Activated T-cell treated with anti-CD3 and anti-CD28 coated beads, Interleukin-2, amount 50 U/mL, for 72 hours (primary cell): ENCODE measurements at places on chromosomes 12 and 14. TPM values are rescaled to one million over a fixed set of nuclear protein-coding genes. Genes with fewer than 3 reads are reported as not detected.
A peak's percentile ranks its signal among the peaks of the same experiment; 100 is the strongest.

- DNase-seq: no peak
- no peaks in the 10 kb centered on the region for H3K36me3 ChIP-seq
- no peaks in the 10 kb centered on the region for H3K27me3 ChIP-seq
- peaks cover 37% of the 10 kb centered on the region for H3K4me1 ChIP-seq
- H3K4me3 ChIP-seq: no peak overlapping the region
These were observed 119.6 kb downstream of the MED13L start for GRCh38 chr12:116157845-116158267.

GRCh38 chr12:91732086-91732485 is 413.6 kb downstream of the BTG1 start:
- no peaks in the 10 kb centered on the region for H3K4me1 ChIP-seq
- no peak for DNase-seq
- no peaks in the 10 kb centered on the region for H3K27me3 ChIP-seq

- H3K27me3 ChIP-seq: peaks cover 11% of the 10 kb centered on the region
- DNase-seq: no peak
- peak overlapping the region; percentile 11 for H3K4me3 ChIP-seq
- H3K4me1 ChIP-seq: peaks cover 45% of the 10 kb centered on the region
- H3K36me3 ChIP-seq: no peaks in the 10 kb centered on the region
These were observed 38.5 kb downstream of the LTBP2 start for GRCh38 chr14:74573421-74574089.

DNA sequence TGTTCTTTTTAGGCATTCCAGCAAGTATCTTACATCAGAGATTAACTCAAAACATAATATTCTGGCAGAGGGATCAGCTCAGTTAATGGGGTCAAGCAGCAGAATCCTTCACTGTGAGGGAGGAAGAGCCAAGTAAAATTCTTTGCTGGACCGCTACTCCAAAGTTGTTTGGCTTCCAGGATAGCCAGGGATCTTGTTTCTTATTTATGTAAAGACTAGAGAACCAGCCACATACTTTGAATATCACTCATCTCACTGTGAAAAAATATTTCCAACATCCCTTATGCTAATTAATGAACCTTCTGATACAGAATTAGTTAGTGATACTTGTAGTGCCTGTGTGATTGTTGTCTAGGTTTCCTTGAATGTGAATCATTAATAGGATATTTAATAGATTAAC is 94.2 kb downstream of the PLEKHA5 start:
- no peaks in the 10 kb centered on the region for H3K36me3 ChIP-seq
- no peak for DNase-seq
- no peak overlapping the region for H3K27ac ChIP-seq
- no peaks in the 10 kb centered on the region for H3K27me3 ChIP-seq

DNA sequence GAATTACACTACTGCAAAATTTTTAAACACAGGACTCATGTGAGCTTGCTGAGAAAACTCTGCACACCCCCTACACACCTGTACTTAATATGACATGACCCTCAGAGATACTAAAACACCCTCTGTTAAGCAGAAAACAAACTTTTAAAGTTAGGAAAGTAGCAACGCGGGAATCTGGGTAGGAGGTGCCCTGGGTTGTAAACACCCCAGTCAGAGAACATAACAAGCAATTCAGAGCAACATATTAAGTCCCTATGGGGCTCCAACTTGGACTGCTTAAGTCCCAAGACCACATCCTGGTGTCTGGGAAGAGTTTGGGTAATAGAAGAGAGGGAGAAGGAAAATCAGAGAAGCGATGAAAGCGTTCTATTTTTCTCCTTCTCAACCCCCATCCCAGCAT is 1.2 kb downstream of the ATF7 start:
- H3K4me3 ChIP-seq: peak overlapping the region; percentile 99
- no peaks in the 10 kb centered on the region for H3K27me3 ChIP-seq
- H3K27ac ChIP-seq: peak overlapping the region; percentile 99
- peaks cover 37% of the 10 kb centered on the region for H3K4me1 ChIP-seq

GRCh38 chr12:124684496-124684895 is 117.1 kb upstream of the NCOR2 start:
- H3K4me3 ChIP-seq: no peak overlapping the region
- H3K36me3 ChIP-seq: peaks cover 2% of the 10 kb centered on the region
- no peak for DNase-seq

DNA sequence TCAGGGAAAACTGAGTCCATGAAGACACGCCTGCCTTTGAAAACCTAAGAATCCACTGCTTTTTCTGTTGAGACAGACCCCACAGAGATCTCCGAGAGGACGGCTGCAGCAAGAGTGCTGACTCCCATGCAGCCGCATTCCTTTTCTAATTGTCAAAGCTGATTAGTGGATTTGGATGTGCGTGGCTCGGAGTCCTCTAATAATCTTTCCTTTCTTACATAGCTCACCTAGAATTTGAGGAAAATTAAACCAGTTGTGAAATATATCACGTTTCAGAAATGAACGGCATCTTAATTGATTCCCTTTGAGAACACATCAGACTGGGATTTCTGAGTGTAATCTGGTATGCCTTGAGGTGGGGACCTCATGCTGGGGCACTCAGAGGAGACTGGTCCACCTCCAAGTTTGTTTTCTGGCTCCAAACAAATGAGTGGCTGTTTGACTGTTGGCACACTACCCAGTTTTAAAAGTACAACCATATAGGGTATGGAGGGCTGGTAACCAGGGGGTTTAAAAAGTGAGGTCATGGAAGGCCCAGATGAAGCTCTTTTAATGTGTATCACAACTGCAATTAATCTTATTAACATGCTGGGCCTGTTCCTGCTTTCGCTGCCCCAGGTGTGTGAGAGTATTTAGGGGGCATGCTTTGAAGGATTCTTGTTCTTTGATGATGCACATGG is 63.3 kb downstream of the RASSF3 start:
- no peak for DNase-seq
- no peaks in the 10 kb centered on the region for H3K27me3 ChIP-seq
- peaks cover 92% of the 10 kb centered on the region for H3K4me1 ChIP-seq
- H3K4me3 ChIP-seq: peak overlapping the region; percentile 69
- H3K36me3 ChIP-seq: no peaks in the 10 kb centered on the region
- peak overlapping the region; percentile 98 for H3K27ac ChIP-seq

GRCh38 chr14:33402604-33403003 is 463.9 kb downstream of the NPAS3 start:
- no peaks in the 10 kb centered on the region for H3K27me3 ChIP-seq
- DNase-seq: no peak
- H3K27ac ChIP-seq: no peak overlapping the region
- no peaks in the 10 kb centered on the region for H3K4me1 ChIP-seq
- no peaks in the 10 kb centered on the region for H3K36me3 ChIP-seq

GRCh38 chr14:77979171-77979570 is 179.3 kb downstream of the ADCK1 start:
- no peak overlapping the region for H3K4me3 ChIP-seq
- no peak for DNase-seq
- H3K36me3 ChIP-seq: no peaks in the 10 kb centered on the region
- H3K4me1 ChIP-seq: peaks cover 4% of the 10 kb centered on the region
- peaks cover 21% of the 10 kb centered on the region for H3K27me3 ChIP-seq
- H3K27ac ChIP-seq: no peak overlapping the region

The TMEM116 gene
- 21.0 TPM for total RNA-seq

The LMNTD1 gene
- total RNA-seq: not detected
